ENCODE measurements at places on chromosomes 12 and 14. TPM values are rescaled to one million over a fixed set of nuclear protein-coding genes. Genes with fewer than 3 reads are reported as not detected.

The TRPV4 gene
- total RNA-seq: 0.42 TPM

GRCh38 chr12:10718279-10718821, 4.8 kb downstream of the YBX3 start:
- H3K27ac ChIP-seq: peak overlapping the region; percentile 99
- peaks cover 60% of the 10 kb centered on the region for H3K4me1 ChIP-seq
- no peak overlapping the region for H3K4me3 ChIP-seq
- no peaks in the 10 kb centered on the region for H3K27me3 ChIP-seq

DNA sequence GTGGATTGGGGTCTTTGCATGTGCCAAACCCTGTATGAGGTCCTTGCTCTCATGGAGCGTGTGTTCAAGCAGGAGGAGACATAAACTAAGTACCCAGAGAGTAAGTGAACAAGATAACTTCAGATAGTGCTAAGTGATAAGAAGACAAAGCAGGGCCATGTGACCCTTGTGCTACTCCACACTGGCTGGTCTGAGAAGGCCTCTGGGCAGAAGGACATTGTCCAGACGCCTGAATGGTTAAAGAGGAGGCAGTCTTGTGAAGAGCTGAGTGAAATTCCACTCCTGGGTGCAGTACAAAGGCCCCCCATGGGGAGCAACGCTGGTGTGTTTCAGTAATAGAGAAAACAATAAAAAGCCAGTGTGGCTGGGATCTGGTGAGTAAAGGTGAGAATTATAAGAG, 93.3 kb upstream of the RIC8B start:
- H3K4me3 ChIP-seq: no peak overlapping the region
- H3K27me3 ChIP-seq: no peaks in the 10 kb centered on the region
- no peaks in the 10 kb centered on the region for H3K36me3 ChIP-seq
- no peak overlapping the region for H3K27ac ChIP-seq
- H3K4me1 ChIP-seq: no peaks in the 10 kb centered on the region

DNA sequence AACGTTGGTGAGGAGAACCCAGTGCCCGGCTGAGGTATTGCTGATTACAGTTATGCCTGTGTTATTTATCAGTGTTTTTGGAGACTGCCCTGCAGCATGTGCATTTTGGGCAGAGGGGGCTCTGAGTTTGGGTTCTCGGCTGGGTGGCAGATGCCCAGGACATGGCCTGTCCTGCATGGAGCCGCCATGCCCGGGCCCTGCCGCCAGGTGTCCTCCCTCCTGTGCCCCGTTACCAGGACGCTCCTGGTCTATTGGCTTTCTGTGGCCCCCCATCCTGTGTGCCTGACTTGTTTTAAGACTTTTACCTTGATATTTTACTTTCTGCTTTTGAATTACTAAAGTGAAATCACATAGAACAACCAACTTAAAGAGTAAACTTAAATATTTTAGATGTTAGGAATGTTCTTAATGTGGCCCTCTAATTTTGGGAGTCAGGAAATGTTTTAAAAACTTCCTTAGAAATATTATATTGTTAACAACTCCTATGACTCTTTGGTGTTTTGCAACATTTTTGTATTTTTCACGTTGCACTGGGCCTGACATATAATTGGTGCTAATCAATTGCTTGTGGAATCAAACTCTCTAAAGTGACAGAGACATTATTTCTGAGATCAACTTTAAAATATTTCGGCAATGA, 51.8 kb downstream of the PRIMA1 start:
- H3K27me3 ChIP-seq: no peaks in the 10 kb centered on the region
- H3K36me3 ChIP-seq: no peaks in the 10 kb centered on the region
- H3K27ac ChIP-seq: peak overlapping the region; percentile 64
- DNase-seq: no peak
- H3K4me1 ChIP-seq: peaks cover 53% of the 10 kb centered on the region
- H3K4me3 ChIP-seq: no peak overlapping the region

GRCh38 chr12:122029620-122030423, 8.1 kb downstream of the BCL7A start:
- H3K4me3 ChIP-seq: no peak overlapping the region
- no peaks in the 10 kb centered on the region for H3K4me1 ChIP-seq
- H3K27me3 ChIP-seq: no peaks in the 10 kb centered on the region
- DNase-seq: no peak

The AKAP3 gene
- total RNA-seq: 3.7 TPM

- peaks cover 15% of the 10 kb centered on the region for H3K27me3 ChIP-seq
- DNase-seq: no peak
- H3K27ac ChIP-seq: peak overlapping the region; percentile 54
- H3K36me3 ChIP-seq: no peaks in the 10 kb centered on the region
- H3K4me3 ChIP-seq: no peak overlapping the region
These were observed 2.9 kb upstream of the MMP17 start for GRCh38 chr12:131825146-131825892.

The NGB gene
- not detected for total RNA-seq
